GM12892 (cell line): ENCODE measurements at places on chromosomes 4 and X.

DNA sequence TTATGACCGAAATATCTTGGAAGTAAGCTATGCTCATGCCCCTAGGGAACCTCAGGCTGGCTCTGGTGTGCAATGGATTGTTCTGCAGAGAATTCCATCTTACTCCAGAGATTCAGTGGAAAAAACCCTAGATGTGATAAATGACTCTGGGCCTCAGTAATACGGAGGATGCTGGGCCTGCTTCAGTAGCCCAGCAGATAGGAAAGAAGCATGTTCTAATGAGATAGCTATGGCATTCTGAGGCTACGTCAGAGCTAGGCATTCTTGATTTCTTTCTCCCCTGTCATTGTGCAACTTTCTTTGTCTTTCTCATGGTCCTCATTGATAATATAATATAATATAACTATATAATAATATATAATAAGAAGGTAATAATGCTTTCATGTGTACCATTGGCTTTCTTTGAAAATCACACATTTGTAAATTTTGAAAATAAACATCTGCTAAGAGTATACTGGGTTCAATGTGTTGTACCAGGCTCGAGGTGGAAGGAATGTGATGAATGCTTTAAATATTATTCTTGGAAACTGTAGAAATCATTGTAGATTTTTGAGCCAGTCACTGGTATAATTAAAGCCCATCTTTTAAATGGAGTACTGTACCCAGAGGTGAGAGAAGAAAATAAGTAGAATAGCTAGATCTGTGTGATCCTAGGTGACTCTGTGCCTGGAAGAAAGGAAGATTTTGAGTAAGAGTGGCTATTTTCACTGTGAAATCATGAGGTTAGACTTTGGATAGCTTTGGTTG, 152.0 kb downstream of the IL15 start:
- no peak for DNase-seq

DNA sequence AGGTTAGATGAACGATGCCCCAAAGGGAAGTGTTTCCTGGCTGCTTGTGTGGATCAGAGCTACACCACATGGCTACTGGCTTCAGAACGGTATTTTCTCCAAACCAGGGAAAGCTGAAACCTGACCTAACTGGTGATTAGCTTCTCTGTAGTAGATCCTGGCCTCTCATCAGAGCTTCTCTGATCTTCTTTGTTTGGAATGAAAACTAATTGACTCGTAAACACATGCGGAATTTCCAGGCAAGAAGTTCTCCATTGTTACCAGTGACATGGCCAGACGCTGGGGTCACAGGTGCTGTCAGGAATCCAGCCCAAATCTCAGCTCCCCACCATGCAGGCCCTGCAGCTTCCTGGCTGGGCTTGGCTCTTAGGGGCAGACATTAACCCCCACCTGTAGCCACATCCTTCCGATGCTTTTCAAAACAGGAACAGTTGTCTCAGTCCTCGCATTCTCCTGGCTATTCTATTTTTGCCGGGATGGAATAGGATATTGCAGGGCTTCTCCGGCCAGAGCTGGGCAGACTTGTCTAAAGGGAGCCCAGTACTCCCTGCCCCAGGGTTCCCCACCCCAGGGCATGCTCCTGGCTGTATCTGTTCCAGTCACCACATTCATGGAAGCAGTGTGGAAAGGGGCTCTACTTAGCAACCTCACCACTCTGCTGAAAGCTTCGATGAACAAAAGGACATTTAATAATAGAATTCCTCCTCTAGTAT, 305.4 kb upstream of the F9 start:
- DNase-seq, result no peak

- DNase-seq, result no peak
These were observed 132.1 kb upstream of the LDB2 start for GRCh38 chr4:17030543-17030942.

DNA sequence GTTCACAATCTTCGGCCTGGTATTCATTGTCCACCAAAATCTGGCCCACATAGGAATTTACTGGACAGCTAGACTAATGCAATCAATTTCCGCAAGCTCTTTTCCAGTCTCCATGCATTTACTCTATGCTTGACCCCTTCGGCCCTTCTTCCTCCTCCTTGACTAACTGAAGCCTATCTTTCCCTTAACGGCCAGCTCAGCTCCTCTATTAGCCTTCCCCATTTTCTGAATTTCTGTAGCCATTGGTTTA, 1.2 kb upstream of the PHKA2 start:
- no peak for DNase-seq

- no peak for DNase-seq
These were observed 17.1 kb downstream of the SPON2 start for GRCh38 chr4:1155314-1155713.

DNA sequence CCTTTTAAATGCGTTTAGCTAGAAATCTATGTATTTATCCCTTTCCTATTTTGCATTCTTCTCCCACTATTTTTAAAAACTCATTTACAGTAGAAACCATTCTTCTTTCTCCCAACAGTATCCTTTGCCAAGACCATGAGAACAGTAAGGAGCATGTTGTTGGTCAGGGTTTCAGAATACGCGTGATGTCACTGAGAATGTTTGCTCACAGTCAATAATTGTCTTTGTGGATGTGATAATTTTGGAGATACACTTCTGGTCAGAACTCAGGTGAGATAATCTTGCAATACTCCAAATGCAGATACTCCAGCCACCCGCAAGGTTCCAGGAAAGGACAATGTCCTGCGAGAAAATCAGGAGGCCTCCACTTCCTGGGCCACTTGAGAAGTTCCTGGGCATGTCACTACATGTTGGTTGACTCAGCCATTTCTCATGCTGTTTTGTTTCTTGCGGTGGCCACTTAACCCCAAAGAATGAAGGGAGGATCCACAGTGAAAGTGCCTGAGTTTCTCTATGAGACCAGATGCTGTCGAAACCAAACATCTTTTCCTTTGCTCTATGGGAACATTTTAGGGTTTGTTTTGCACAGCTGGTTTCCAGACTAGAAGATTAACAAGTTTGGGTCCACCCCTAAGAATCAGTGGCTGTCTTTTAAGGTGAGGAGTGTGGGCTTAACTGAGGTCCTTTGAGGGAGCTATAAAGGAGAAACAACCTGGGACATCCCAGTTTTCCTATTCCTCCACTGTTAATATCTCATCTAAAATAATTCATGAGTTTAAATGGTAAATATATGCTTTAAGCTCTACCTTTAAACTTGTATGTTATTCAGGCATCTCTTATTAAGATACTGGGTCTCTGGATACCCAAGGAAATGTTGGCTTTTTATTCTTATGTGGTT, 116.0 kb downstream of the SOWAHB start:
- no peak for DNase-seq

GRCh38 chrX:5683996-5684395, 544.7 kb downstream of the NLGN4X start:
- no peak for DNase-seq

DNA sequence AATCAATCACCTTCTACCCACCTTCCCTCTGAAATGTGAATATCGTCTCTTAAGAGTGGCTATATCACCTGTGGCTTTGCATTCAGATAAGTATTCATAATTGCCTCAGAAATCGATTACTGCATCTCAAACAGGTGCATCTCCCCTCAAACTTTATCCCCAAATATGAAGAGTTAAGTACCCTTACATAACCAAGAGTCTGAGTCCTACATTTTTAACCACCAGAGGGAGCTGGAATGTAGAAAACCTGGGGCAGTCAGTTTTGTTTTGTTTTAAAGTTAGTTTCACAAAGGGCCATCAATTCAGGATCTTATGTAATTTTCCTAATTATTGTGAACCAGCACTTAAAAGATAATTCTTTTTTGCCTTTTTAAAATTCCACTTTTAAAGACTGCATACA, 5.7 kb downstream of the TCEANC start:
- DNase-seq, result no peak

- no peak for DNase-seq
These were observed 185.2 kb downstream of the SPRY1 start for GRCh38 chr4:123581802-123582201.

GRCh38 chrX:67720344-67720743, 176.5 kb downstream of the AR start:
- DNase-seq, result no peak

DNA sequence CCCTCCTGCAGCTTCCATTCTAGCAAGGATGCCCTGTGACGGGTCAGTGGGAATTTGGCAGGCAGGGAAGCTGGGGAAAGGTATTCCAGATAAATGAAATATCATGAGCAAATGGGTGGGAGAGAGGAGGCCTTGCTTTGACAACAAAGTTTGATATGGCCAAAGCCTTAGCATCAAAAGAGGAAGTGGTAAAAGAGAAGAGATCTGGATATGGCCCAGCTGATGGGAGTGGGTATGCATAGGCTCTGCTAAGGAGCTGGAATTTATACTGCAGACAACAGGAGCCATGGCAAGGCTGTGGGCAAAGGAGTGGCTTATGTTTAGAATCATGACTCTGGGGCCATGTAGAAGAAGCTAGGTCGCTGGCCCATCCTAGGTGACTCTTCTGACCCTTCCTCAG, 89.2 kb downstream of the PJA1 start:
- no peak for DNase-seq

GRCh38 chr4:2254665-2255500, 7.0 kb downstream of the MXD4 start:
- no peak for DNase-seq

DNA sequence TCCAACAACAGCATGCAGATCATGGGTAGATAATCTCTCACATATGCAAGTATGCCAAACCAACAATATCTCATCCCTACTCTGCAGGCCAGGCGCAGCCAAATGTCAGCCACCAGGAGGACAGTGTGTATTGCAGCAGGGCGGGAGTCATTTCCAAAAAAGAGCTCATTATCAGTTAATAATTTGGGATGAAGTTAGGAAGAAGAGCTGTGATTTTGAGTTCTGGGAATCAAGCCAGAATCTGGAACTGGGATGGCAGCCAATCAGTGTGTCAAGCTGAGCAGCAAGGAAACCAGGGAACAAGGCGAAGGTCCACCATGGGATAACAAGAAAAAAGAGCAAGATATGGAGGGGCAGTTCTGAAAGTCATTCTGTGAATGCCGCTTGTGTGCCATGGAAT, 88.2 kb upstream of the CAMK2D start:
- DNase-seq, result no peak

DNA sequence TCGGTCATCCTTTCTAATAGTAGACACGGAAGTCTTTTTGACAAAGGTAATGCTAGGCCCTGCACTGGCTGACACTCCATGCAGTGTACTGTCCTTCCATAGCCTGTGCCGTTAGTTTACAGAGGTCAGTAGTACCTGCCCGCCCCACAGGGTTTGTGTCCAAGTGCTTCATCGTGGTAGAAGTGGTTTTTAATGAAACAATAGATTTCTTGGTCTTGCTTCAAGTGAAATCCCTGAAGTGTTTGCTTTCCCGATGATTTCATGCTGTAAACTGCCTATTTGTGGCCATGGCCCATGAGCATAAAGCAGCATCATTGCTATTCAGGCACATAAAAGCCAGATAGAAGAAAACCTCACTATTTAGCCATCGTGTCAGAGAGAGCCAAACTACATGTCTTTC, 139.3 kb downstream of the GPR143 start:
- no peak for DNase-seq

- DNase-seq, result no peak
These were observed 11.9 kb downstream of the CA5B start for GRCh38 chrX:15749642-15750610.

GRCh38 chr4:150816491-150816890, 198.6 kb downstream of the LRBA start:
- no peak for DNase-seq

- no peak for DNase-seq
These were observed 29.9 kb upstream of the CPLX1 start for GRCh38 chr4:855880-856224.

DNA sequence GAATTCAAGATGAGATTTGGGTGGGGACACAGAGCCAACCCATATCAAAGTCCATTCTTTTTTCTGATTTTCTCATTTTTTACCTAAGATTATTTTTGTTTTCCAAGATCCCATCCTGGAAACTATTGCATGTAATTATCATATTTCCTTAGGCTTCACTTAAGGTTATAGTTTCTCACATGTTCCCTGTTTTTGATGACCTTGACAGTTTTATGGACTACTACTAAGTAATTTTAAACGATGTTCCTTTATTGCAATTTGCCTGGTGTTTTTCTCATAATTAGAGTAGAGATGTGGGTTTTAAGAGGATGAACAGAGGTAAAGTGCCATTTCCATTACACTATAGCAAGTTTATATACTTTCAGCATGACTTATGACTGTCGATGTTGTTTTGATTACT, 795.1 kb downstream of the FAT4 start:
- DNase-seq, result no peak

DNA sequence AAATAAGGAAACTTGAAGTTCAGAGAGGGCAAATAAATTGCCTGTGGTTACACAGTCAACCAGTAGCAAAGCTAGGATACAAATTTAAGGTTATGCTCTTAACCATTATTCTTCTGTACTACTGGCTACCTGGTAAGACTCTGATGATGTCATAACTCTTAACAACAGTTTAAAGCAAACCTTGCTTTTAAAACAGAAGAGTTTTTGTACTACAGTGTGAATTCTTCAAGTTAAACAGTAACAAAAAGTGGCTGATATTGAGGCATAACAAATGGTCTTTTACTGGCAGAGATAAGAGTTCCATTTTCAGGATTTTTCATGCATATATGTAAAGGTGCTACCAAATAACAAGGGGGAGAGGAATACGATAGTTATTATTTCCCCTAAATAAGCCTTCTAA, 23.4 kb downstream of the TAB3 start:
- DNase-seq, result no peak

DNA sequence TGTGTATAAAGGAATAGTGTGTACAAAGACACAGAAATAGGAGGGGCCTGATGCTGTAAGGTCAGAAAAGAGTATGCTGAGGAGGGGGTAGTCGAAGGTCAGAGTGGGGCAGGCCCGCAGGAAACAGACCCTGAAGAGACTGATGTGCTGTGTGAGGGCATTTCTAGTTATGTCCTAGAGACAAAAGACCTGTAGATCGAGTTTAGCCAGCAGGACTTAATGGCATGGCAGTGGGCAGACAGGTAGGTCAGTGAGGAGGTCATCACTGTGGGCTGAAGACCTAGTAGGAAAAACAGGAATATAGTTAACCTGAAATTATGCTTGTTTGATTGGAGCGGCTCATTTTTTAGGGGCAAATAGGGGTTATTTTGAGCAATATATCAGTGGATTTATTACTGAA, 57.1 kb downstream of the KIAA0232 start:
- no peak for DNase-seq

GRCh38 chr4:41364876-41365275, 108.1 kb downstream of the UCHL1 start:
- DNase-seq, result no peak

DNA sequence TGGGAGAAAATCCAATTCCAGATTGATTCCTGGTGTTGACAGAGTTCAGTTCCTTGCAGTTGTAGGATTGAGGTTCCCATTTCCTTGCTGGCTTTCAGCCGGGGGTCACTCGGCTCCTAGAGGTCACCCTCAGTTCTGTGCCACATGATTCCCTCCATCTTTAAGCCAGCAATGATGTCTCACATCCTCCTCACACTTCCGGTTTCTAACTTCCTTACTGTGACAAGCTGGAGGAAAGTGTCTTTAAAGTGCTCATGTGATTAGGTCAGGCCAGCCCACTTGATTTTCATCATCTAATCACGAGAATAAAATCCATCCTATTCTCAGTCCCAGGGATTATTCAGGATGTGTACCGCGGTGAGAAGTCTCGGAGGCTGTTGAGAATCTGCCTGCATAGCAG, 19.4 kb upstream of the SMIM31 start:
- DNase-seq, result no peak
